Thoracic aorta (tissue), 2 donors: ENCODE measurements at places on chromosomes 4 and X.

DNA sequence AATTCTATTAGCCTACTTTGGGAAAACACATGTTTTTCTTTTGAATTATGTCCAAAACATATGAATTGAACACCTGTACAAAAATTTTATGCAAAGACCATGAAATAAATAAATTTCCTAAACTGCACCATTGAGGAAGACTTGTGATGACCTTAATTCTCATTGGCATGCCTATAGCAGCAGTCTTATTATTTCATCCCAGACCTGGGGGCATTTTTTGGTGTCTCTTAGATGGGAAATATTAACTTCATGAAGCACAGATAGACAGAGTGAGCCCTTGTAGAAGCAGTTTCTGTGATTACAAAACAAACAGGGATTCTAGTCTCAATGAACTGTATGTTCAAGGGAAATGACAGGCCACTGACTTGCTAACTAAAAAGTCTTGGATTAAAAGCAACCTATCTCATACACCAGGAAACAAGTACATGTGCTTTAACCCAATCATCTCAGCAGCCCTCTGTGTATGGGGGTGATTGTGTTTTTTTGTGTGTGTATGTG, 32.0 kb upstream of the HPGD start:
- H3K27ac ChIP-seq, result no peak overlapping the region
- no peak for DNase-seq

DNA sequence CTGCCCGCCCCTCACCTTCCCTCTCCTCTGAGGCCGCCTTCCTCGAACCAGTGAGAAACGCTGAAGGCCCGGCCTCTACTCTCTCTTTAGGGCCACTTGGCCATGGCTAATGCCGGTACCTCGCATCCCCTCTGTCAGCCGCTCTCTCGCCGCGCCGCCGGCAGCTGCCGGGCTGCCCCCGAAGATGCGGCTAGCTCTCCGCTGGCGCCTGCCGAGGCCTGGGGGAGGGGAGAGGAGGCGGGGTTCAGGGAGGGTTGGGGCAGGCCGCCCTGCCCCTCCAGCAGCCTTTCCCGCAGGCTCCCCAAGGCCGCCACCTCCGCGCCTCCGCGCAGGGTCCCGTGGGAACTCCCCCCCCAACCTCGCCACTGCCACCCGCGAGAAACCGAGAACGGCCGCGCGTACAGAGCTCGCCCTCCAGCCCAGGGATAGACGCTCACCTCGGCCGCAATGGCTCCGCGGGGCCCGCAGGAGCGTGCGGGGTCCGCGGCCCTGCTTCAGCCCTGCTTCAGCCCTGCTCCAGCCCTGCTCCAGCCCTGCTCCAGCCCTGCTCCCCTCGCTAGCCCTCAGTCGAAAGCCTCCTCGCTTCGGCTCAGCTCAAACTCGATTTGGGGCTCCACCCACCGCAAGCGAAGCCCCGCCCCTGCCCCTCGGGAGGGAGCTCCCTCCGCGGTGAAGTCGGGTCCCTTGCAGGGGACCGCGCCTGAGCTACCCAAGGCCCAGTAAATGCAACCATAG, at the start of gene HUWE1:
Gene HUWE1, minus strand, starts transcription at position 569 of the 735 bp plus-strand sequence. CDS start 32,612 bp downstream, outside the sequence.
- H3K27me3 ChIP-seq, result no peaks in the 10 kb centered on the region
- H3K4me1 ChIP-seq, result peaks cover 10% of the 10 kb centered on the region
- peak within 1 kb of the TSS; percentile 80 for H3K27ac ChIP-seq
- H3K4me3 ChIP-seq, result peak within 1 kb of the TSS; percentile 81

DNA sequence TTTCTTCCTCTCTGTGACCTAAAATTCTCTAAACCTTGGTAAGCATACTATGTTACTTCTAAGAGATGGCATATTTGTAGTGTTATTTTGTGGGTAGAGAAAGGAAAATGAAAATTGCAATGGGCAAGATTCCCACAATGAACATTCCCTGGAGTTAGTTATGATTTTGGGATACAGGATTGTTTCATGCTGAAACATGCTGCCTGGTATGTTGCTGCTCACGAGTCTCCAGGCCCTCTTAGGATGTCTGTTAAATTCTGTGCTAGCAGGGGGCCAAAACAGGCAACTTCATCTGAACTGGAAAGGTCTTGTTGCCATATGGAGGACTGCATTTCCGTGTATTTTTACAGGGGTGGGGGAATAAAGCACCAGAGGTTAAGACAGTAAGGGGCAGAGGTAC, 18.9 kb upstream of the MSMO1 start:
- no peak overlapping the region for H3K27ac ChIP-seq
- no peak for DNase-seq
- no peaks in the 10 kb centered on the region for H3K4me1 ChIP-seq
- no peaks in the 10 kb centered on the region for H3K27me3 ChIP-seq
- H3K4me3 ChIP-seq, result no peak overlapping the region

DNA sequence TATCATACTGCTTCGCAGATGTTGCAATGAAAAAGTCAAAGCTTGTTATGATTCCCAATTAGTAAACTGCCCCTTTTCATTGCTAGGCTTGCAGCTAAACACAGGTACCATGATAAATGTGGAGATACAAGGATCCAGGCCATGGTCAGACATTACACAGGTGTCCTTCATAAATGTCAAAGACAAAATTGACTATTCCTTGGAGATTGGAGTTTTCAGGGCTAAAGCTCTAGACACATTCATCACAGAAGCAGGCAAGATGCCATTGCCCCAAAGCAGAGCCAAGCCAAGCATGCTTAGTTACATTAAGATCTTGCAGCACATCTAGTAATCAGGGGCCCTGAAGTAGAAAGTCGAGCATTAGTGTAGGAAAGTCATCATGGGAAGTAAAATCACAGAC, 111.3 kb upstream of the INTU start:
- no peak overlapping the region for H3K27ac ChIP-seq
- no peak for DNase-seq
- no peaks in the 10 kb centered on the region for H3K27me3 ChIP-seq
- no peaks in the 10 kb centered on the region for H3K36me3 ChIP-seq
- no peaks in the 10 kb centered on the region for H3K4me1 ChIP-seq
- no peak overlapping the region for H3K4me3 ChIP-seq

- no peaks in the 10 kb centered on the region for H3K4me1 ChIP-seq
- DNase-seq, result no peak
- no peak overlapping the region for H3K4me3 ChIP-seq
- H3K27ac ChIP-seq, result no peak overlapping the region
- no peaks in the 10 kb centered on the region for H3K27me3 ChIP-seq
Measured at GRCh38 chrX:10011991-10012390, 44.8 kb downstream of the CLDN34 start.

DNA sequence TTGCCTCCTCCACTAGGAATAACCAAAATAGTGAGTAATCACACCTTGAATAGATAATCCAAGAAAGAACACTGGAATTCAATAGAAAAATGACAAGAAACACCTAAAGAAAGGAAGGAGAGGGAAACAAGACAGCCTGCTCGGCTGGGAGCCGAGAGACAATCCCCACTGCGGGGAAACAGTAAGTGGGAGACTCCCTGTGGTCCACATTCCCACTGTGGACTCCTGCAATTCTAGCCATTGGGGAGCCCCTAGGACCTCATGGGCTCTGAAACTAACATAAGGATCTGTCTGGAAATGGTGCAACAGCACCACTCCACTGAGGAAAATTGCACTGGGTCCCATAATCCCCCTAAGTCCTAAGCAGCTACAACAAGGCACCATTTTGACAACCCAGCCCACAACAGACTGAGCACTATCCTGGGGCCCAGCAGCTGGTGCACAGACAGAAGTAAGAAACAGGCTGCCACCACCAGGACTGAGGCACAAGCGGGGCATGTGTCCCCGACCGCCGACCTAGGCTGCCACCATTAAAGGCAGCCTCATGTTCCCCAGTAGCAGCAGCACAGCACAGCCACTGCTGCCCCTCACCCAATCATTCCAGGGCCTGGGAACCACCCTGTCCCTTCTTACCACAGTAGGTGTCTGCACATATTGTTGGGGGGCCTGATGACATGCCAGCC, 14.2 kb downstream of the LRBA start:
- no peak overlapping the region for H3K4me3 ChIP-seq
- H3K27ac ChIP-seq, result no peak overlapping the region
- no peaks in the 10 kb centered on the region for H3K27me3 ChIP-seq
